ENCODE measurements at places on chromosomes 13 and 19.

DNA sequence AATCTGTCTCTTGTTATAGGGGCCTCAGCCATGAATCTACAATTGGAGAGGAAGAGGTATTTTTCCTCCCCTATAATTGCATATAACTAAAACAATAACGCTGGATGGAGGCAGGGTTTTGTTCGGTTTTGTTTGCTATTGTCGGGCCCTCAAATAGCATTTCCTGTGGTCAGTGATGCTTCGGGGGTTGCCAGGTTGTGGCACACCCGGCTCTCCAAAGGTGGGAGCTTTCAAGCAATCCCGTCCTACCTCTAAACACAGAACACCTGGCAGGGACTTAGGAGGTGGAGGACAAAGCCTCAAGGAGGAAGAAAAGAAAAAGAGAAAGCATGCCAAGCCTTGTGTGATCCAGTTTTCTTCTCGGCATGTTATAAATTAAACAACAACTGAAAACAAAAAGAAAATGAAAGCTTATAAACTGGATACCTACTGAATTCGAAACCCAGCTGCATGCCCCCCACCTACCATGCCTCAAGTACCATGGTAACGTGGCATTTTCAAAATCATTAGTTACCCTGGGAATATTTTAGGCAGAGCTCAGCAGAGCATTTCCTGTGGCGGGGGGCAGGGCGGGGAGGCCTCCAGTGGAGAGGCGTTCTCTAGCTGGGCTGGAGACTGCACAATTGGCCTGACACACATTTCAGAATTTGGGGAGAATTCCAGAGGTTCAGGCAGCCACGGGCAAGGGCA is 213.8 kb downstream of the DCLK1 start:
- no peak for DNase-seq

DNA sequence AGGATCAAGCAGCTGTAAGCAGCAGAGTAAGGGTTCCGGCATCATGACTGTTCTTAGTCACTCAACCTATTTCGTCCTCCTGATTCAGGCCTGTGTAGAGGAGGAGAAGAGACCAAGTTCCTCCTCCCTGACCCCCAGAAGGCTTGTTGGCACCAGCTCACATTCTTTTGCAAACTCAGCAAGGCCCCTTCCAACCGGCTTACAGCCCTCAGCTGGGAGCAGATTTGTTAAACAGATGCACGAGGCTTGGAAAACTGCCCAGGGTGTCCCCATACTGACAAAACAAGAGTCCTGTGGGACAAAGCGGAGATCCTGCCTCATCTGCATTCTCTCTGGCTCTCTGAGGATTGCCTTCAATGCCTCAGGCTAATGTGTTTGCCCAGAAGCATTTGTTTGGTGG is 113.2 kb upstream of the SOX21 start:
- DNase-seq, result no peak

DNA sequence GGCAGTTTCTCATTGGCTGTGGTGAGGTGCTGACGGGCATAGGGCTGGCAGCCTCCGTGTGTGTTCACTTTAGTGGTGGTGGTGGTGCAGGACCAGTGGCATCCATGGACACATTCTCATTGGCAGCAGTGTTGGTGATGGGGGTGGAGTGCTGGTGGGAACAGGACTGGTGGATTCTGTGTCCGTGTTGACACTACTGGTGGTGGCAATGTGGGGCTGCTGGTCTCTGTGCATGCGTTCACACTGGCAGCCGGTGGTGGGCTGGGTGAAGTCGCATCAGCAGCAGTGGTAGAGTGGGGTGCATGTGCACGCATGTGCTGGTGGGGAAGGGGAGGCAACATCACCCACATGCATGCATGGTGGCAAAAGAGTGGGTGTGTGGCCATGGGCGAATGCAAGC is 1471.4 kb upstream of the PCDH20 start:
- DNase-seq, result no peak

GRCh38 chr19:376111-376470 is 31.5 kb upstream of the MIER2 start:
- DNase-seq, result no peak

DNA sequence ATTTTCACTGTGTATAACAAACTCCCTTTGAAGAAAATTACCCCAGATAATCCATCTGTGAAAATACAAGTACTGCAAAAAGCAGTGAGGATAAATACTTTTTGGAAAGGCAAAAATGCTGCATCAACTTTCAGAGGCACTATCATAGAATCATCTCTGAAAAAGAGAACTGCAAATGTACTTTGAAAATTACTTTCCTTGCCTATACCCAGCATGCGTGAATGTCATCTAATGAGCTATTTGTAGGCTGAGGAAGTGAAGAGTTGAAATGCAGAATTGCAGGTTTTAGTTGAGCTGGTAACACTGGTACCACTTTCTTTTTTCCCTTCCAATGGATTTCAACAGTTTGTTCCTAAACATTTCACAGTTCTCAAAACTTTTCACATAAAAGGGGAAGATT is 196.7 kb downstream of the TBC1D4 start:
- no peak for DNase-seq

DNA sequence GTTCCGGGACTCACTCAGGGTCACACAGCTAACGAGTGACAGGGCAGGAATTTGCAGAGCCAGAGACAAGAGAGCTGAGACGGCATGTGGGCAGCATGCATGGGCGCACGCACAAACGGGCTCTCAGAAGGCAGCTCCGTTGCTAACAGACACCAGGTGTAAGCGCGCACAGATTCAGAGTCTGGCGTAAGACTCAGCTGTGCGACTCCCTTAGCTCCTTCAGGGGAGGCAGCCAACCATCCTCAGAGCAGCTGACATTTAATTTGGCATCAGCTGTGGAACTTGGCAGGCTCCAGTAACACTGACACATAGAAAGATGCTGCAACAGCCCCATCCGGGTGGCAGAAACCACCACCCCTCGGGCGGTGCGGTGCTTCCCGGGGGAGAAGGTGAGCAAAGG is 7.5 kb upstream of the TM6SF2 start:
- peak; percentile 10 for DNase-seq

GRCh38 chr13:67119481-67119894 is 110.6 kb downstream of the PCDH9 start:
- DNase-seq, result peak; percentile 45

DNA sequence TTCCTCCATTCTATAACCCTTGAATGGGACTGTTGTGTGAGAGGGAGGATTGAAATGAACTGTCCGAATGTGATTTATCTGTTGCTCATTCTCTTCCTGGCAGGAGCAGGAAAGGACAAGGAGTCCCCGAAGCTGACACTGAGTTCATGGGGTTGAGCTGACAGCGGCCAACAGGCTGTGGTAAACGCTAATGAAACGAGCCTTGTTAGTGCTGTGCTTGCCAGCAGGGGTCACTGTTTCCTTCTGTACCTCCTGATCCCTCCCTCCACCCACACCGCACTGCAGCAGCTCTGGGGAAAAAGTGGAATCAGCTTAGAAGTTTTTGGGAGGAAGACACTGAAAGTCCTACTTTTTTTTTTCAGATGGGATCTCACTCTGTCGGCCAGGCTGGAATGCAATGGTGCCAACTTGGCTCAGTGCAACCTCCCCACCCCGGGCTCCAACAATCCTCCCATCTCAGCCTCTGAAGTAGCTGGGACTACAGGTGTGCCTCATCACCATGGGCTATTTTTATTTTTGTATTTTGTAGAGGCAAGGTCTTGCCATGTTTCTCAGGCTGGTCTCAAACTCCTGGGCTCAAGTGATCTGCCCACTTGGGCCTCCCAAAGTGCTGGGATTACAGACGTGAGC is 6.7 kb upstream of the ZNF761 start:
- peak; percentile 28 for DNase-seq

DNA sequence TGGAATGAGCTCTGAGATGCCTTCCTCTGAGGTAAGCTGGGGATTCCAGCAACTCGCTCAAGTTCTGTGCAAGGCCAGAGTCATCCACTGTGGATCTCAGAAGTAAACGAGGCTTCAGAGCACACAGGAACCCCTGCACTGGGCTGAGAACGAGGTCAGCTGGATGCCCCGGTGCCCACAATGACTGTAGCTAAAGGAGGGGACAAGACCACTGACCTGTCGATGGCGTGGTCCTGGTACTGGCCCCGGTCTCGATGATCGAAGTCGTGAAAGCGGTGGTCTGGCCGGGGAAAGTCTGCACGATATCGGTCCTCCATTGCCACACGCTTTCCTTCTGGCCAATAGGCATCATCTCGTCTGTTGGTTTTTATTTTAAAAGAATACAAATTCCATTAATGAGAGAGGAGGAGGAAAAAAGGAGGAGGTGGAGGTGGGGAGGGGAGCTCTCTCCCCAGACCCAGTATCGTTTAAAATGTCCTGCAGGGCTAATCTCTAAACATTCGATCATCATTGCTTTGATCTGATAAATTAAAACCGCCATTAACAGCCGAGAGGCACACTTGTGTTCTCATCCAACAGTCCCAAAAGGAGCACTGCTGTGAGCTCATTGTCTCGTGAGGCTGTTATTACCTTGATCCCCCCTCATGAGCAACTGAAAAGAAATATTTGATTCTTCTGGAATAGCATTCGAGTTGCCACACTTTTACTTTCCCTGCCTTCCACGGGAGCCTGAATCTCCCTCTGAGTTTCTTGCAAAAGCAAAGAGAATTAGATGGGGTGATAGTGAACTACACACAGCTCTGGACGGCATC is 25.0 kb upstream of the TINCR start:
- DNase-seq, result no peak

DNA sequence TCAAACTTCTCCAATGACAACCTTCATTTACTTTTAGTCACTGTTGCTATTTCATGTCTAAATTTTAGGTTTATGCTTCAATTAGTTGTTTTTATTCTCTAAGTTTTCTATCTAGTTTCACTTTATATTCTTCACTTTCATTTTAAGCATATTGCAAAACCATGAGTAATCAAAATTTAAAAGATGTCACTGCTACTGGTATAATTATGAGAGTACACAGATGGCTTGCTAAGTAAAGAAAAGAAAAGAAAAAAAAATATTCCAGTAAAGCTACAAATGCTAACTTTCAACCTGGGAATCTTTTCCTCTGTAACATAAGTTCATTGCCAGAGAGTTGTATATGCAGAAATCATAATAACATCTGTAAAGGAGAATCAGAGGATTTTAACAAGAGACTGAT is 1624.7 kb downstream of the PCDH9 start:
- DNase-seq, result no peak

GRCh38 chr13:41471785-41472184 is 14.4 kb downstream of the RGCC start:
- DNase-seq, result no peak

DNA sequence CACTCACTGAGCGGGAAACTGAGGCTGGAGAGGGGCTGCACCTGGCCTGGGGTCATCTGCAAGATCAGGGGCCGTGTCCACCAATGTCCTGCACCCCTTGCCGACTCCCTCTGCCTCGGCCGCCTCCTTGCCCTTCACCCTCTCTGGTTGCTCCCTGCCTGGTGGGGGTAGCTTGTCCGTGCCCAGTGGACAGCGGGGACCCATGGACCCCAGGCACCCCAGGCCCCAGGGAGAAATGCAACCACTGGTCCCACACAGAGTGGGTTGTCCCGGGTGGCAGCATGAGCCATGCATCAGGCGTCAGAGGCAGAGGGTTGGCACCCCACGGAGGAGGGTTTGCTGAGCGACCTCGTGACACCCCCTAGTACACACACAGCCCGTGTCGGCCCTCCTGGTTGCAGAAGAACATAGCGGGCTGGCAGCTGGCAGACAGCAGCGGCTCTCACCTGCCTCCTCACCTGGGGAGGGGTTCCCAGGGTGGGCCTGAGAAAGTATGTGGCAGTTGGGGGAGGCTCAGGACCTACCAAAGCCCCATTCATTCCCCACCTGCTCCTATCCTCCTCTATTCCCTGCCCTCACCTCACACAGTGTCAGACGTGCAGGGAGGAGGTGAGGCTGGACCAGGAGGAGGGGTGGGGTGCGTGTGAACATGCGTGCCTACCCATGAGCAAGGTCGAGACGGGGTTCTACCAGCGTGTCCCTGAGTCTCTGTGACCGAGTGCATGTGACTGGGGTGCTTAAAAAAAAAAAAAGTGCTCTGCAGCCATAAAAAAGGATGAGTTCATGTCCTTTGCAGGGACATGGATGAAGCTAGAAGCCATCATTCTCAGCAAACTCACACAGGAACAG is 8.7 kb downstream of the ADAMTSL5 start:
- DNase-seq, result no peak

DNA sequence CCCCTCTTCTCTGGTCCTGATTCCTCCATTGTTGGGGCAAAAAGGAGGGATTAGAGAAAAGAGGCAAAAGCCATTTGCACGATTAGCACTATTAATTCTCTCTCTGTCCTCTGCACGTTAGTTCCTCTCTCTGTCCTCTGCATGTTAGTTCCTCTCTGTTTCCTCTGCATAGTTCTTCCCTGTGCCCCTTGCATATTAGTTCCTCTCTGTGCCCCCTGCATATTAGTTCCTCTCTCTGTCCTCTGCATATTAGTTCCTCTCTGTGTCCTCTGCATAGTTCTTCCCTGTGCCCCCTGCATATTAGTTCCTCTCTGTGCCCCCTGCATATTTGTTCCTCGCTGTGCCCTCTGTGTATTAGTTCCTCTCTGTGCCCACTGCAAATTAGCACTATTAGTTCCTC is 847.2 kb upstream of the GPC6 start:
- DNase-seq, result no peak

DNA sequence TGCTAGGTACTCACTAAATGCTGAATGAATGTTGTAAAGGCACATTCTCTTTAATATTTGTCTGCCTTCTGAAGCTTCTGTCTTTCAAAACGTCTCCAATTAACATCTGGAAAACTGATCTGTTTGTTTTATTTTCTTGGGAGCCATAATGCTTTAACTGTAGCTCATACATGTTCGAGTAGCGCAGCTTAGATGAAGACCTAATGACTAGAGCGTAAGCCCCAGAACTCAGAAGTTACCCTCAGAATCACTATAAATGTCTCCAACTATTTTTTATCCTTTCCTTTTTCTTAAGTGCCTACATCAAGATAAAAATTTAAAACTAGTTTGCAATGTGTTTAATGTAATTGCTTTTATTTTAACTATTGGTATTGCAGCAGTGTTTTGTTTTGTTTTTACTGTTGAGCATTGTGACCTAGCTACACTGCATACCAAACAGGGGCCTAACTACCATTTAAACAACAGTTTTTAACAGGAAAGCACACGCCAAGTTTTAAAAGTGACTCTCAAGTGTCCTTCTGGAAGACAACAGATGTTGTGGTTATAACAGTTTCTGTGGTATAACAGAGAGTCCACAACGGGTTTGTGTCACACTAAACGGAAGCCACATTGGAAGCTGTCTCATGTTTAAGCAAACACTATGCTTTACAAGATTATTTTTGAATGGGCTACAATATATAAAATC is 42.0 kb downstream of the MRPL57 start:
- DNase-seq, result no peak

DNA sequence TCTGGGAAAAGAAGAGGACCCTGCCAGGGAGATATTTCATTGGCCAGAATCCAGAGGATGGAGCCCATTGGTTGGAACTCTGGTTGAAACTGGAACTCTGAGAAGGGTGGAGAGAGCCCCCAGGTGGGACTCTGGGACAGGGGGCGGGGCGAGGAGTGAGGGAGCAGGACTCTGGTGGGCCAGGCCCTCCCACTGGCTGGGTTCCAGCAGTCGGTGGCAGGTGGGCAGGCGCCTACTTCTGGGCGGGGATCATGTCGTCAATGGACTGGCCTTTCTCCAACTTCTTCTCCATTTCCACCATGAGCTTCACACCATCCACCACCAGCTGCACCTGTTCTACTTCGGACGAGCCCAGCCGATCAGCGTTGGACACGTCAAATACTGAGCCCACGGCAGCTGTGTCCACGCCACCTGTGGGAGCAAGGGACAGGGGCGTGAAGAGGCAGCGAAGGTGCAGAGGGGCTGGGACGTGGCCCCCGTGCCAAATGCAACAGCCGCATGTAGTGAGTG is 16.1 kb downstream of the CKM start:
- DNase-seq, result no peak

- no peak for DNase-seq
Measured at GRCh38 chr13:38824342-38824741, 137.5 kb downstream of the FREM2 start.

Measured in AG09309 (cell line).